Nucleus accumbens (tissue), 56 donors: ENCODE measurements at places on chromosomes 12 and 14.

GRCh38 chr12:73072214-73072613 is 800.0 kb downstream of the TRHDE start:
- no peak for DNase-seq

- DNase-seq: no peak
These were observed 151.6 kb upstream of the OR4E1 start for GRCh38 chr14:21825149-21825743.

- no peak for DNase-seq
These were observed 326.4 kb downstream of the RPL10L start for GRCh38 chr14:46325157-46325556.

GRCh38 chr12:130832561-130833209 is 6.4 kb downstream of the STX2 start:
- no peak for DNase-seq

DNA sequence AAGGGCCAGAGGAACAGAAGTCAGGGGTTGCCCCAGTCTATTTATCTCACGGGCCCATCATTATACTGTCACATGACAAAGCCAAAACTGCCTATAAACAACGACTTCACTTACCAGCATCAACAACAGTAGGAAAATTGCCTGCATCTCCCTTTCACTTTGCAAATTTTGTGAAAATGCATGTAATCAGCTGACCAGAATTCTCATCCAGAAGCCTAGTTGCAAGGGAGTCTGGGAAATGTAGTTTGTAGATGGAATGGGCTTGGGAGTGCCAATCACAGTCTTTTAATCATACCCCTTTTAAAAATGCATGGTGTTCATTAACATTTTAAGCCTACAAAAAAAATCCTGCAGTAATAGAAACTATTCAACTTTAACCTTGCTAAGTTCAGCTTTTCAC is 369.3 kb upstream of the TMPO start:
- DNase-seq: no peak

- DNase-seq: no peak
These were observed 5.8 kb upstream of the GLT8D2 start for GRCh38 chr12:104055686-104056388.
